ENCODE measurements at places on chromosomes 12 and 14.
A peak's percentile ranks its signal among the peaks of the same experiment; 100 is the strongest.

GRCh38 chr12:60935981-60936761 lies 1324.0 kb upstream of the USP15 start:
- DNase-seq = no peak

DNA sequence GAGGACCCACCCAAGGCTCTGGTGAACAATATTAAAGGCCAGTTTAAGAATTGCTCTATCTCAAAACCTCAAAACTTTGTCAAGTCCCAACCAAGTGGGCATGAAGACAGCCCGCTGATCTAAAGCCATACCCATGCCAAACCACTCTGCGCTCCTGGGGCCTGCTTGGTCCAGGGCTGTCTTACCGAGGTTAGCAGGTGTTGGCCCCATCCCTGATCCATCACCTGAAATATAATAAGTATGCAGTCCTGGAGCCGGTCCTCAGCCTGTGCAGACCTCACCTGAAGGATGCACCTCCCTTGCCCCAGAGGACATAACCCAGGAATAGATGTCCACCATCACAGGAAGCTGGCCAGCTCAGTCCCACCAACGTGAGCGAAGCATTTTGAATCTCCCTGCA lies 198.3 kb upstream of the FKBP4 start:
- no peak for DNase-seq

DNA sequence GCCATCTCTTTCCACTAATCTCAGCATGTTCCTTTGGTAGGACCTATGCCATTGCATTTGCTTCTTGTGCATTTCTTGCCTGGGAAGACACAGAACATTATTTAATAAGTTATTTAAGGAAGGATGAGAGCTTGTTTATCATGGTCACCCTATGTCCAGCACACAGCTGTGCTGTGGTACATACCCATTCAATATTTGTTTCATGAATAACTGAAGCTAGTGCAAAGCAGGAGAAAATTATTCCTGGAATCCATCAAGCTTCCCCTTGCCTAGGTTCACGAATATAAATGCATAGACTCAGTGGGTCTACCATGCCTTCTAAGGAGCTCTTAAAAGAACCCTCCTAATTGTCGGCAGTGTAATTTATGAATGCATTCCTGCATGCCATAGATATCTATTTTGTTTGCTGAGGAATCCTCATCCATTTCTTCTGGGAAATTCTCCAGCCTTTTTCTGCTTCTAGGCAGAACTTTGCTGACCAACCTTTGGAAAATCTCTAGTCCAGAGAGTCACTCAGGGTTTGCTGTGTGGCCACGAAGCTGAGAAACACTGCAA lies 599.8 kb upstream of the TMEM132C start:
- DNase-seq = no peak

DNA sequence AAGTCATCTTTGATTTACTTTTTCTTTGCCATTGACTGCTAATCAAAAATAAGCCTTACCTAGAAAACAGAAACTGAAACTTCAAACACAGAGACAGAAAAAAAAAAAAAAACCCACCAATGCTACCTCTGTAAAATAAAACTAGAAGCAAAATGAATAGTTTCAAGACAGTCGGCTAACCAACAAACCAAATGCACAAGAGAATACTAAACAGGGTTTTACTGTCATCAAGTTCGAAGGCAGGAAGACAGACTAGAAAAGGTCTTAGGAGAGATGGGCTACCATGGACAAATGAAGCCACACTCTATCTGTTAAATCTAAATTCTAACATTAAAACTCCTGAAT lies 59.5 kb downstream of the SEL1L start:
- DNase-seq = no peak

DNA sequence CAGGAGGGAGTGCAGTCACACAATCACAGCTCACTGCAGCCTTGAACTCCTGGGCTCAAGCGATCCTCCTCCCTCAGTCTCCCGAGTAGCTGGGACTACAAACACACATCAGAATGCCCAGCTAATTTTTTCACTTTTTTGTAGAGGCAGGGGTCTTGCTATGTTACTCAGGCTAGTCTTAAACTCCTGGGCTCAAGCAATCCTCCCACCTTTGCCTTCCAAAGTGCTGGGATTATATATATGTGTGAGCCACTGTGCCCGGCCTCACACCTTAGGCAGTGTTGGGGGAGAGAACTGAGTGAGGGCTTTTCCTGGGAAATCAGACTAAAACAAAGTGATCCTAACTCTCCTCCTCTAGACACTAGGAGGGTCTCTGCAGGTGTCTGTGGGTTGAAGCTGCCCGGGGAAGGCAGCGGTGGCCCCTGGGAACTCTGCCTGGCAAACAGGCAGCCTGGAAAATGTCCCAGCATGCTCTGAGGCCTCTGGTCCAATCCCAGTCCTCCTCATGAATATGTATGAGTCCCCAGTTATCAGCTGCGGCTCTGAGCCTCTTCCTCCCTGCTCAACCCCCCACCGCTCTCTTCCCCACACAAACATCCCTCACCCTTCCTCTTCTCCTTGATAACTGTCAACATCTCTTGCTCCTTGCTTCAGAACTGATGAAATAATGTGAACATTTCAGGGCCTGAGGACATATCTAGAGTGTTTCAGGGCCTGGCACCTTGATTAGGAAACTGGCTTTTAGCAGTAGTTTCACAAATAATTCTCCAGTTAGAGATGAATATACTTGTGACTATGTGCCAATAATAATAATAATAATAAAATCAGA lies 7.9 kb upstream of the NAA25 start:
- DNase-seq = peak; percentile 88

DNA sequence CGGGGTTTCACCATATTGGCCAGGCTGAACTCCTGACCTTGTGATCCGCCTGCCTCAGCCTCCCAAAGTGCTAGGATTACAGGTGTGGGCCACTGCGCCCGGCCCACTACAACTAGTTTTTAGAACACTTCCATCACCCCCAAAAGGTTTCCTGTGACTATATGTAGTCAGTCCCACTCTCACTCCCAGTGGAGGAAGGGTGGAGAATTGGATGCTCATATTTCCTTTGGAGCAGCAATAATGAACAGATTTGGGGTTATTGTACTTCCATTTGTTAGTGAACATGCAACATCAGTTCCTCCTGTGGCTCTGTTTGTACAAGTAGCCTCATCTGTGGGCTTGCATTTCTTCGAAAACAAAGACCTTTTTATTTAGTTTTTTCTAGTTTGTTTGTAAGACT lies 35.8 kb downstream of the RAP1B start:
- DNase-seq = no peak

DNA sequence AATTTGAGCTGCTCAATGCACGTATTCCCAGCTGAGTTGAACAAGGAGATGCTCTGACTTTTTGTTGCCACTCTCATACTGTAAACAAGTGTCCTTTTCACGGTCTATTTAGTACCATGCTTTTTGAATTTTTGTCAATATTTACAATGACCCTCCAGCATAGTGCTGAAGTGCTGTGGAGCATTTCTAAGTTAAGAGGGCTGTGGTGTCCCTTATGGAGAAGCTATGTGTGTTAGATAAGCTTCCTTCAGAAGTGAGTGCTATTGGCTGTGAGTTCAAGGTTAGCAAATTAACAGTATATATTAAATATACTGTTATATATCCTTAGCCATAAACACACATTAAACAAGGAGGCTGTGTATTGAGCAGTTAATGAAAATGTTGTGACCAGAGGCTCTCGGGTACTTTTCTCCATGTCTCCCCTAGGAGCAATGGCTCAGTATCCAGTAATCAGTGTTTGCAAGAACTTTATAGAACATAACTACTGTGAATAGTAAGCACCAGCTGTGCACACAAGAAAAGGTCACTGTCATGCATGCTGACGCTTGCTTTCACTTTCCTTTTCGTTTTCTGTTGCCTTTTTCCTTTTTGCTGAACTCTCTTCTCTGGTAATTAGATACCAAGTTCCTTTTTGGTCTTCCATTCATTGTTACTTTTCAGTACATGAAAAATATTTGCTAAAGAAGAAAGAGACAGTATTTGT lies 187.2 kb upstream of the NEDD1 start:
- no peak for DNase-seq

GRCh38 chr14:39266525-39266870 lies 32.8 kb downstream of the MIA2 start:
- no peak for DNase-seq

DNA sequence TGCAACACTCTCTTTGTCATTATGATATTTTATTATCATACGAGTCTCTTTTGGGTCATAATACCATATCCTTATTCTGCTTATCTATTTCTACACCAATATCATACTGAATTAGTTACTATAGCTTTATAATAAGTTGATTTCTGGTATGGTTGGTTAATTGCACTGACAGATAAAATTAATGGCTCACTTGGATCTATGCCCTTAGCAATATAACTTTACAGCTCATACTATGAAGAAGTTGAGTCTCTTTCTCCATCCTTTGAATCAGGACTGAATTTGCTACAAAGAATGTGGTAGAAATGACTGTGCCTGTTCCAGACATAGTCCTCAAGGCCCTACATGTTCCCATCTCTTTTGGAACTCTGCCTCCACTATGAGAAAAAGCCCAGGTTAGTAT lies 139.7 kb upstream of the DYRK2 start:
- no peak for DNase-seq

Measured in NCI-H1436 (cell line).